Spleen (tissue), 13 donors: ENCODE measurements at places on chromosomes 2 and 18.

GRCh38 chr2:46276642-46277041 lies 20.6 kb upstream of the EPAS1 start:
- H3K27ac ChIP-seq: peak overlapping the region; percentile 82
- peaks cover 4% of the 10 kb centered on the region for H3K4me1 ChIP-seq
- no peaks in the 10 kb centered on the region for H3K36me3 ChIP-seq
- H3K4me3 ChIP-seq: no peak overlapping the region
- no peak for DNase-seq

DNA sequence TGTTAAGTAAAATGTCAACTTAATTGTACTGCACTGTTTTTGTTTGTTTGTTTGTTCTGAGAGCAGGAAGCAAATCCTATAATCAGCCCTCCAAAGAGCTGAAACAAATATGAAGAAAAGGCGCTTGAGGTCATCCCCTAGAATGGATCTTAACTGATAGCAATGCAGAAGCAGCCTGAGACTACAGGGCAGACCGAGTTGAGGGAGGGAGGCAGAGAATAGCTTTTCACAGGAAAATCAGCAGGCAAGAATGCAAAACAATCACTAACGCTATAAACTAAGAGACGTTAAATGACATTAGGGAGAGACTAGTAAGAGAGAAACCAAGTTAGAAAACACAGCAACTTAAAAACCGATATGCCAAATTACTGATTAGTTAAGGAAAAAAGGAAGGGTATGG lies 37.2 kb downstream of the GALNT1 start:
- no peaks in the 10 kb centered on the region for H3K27me3 ChIP-seq
- H3K27ac ChIP-seq: no peak overlapping the region
- H3K36me3 ChIP-seq: no peaks in the 10 kb centered on the region
- H3K4me3 ChIP-seq: no peak overlapping the region
- peaks cover 85% of the 10 kb centered on the region for H3K4me1 ChIP-seq

DNA sequence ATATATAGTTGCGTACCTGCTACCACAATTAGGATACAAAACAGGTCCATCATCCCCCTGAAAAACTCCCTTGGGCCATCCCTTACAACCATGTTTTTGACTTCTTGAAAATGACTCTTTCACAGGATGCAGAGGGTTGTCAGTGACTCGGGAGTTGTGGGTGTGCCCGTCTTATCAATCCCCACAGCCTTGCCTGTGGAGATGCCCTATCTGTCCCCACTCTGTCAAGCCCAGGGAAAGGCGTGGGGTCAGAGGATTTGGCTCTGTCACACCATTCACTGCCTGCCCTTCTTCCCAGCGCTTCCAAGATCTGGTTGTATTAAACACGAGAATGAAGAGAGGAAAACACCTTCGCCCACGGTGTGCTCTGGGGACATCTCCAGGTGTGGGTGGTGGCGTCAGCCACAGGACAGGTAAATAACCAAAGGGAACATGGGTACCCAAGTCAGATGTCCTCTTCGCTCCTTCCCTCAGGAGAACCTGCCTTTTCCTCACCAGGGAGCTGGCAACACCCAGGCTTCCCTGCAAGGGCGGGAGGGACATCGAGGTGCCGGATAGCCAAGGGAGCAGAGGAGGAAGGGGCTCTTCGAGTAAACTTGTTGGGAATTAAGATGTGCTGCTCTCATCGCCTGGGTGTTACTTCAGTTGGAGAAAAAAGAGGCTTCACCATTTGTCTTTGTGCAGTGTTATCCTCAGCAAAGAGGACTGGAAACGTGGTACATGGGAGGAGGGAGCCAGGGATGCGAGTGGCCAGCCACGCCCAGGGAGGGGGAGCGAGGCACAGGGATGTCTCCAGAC lies 100.3 kb downstream of the B3GNT2 start:
- no peak overlapping the region for H3K27ac ChIP-seq
- no peak for DNase-seq
- H3K4me3 ChIP-seq: no peak overlapping the region
- peaks cover 12% of the 10 kb centered on the region for H3K4me1 ChIP-seq
- no peaks in the 10 kb centered on the region for H3K36me3 ChIP-seq
- no peaks in the 10 kb centered on the region for H3K27me3 ChIP-seq

DNA sequence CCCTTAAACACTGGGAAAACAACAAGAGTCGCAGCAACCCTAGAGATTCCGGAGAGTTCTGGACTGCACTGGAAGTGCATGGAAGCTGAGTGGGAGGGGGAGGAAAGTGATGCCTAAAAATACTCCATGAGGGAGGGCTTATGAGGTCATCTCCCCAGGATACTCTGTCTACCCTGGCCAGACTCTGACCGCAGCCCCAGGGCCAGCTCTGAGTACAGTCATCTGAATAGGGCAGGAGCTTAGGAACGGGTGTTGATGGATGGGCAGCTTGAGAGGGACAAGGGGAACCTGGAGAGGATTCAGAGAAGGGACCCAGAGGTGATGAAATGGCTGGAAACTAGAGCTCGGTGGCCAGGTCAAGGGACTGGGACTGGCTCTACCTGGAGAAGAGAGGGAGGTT lies 79.3 kb upstream of the IGFBP5 start:
- H3K4me3 ChIP-seq: no peak overlapping the region
- no peaks in the 10 kb centered on the region for H3K4me1 ChIP-seq
- H3K36me3 ChIP-seq: no peaks in the 10 kb centered on the region
- no peak overlapping the region for H3K27ac ChIP-seq

- H3K4me3 ChIP-seq: no peak overlapping the region
- H3K27ac ChIP-seq: no peak overlapping the region
- peaks cover 3% of the 10 kb centered on the region for H3K4me1 ChIP-seq
- no peaks in the 10 kb centered on the region for H3K27me3 ChIP-seq
- no peaks in the 10 kb centered on the region for H3K36me3 ChIP-seq
- no peak for DNase-seq
Measured at GRCh38 chr2:164562666-164563065, 58.6 kb downstream of the GRB14 start.

- no peaks in the 10 kb centered on the region for H3K4me1 ChIP-seq
- DNase-seq: no peak
- H3K36me3 ChIP-seq: no peaks in the 10 kb centered on the region
- no peak overlapping the region for H3K27ac ChIP-seq
- H3K27me3 ChIP-seq: no peaks in the 10 kb centered on the region
Measured at GRCh38 chr2:183207110-183207509, 82.9 kb downstream of the NUP35 start.

DNA sequence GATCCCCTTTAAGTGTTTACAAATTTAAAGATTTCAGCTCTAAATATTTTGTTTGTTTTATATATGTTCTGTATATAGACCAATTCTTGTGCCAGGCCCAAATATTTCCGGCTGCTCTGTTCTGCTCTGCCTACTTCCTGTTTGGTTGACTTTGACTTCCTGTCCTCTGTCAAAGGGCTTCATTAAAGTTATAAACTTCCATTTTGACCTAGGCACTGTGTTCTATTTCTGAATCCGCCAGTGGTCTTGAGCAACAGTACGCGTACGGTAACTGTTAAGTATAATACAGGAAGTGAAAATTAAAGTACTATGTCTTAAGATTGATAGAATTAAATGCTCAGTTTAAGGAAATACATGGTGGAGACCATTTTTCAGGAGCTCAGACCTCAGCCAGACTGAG lies 13.5 kb upstream of the REL start:
- no peaks in the 10 kb centered on the region for H3K36me3 ChIP-seq
- H3K27me3 ChIP-seq: no peaks in the 10 kb centered on the region
- no peak overlapping the region for H3K4me3 ChIP-seq
- H3K4me1 ChIP-seq: peaks cover 22% of the 10 kb centered on the region

GRCh38 chr18:49127471-49128190 lies 176.9 kb upstream of the SMAD7 start:
- no peak for DNase-seq
- H3K27me3 ChIP-seq: no peaks in the 10 kb centered on the region
- H3K27ac ChIP-seq: no peak overlapping the region
- no peak overlapping the region for H3K4me3 ChIP-seq
- no peaks in the 10 kb centered on the region for H3K4me1 ChIP-seq

DNA sequence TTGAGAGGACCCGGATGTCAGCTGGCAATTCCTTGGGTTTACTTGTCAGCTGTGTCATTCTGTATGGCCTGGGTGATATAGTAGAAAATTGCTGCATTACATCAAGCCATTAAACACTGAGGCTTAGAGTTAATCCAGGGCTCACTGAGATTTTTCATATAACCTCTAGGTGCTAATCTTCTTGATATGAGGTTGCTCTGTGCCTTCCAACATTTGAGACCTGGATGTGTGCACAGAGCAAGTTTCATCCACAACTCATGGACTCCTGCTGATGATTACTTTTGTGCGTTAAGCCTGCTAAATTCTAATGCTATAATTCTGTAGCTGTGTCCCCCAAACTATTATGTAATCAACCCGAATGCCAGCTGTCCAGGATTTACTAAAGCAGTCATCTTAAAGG lies 178.4 kb upstream of the CDH20 start:
- DNase-seq: no peak
- no peaks in the 10 kb centered on the region for H3K27me3 ChIP-seq
- no peak overlapping the region for H3K27ac ChIP-seq
- no peaks in the 10 kb centered on the region for H3K36me3 ChIP-seq

GRCh38 chr18:65227970-65228369 lies 522.8 kb upstream of the CDH7 start:
- H3K36me3 ChIP-seq: no peaks in the 10 kb centered on the region
- no peak overlapping the region for H3K27ac ChIP-seq
- H3K4me1 ChIP-seq: no peaks in the 10 kb centered on the region
- H3K27me3 ChIP-seq: no peaks in the 10 kb centered on the region
- DNase-seq: no peak

DNA sequence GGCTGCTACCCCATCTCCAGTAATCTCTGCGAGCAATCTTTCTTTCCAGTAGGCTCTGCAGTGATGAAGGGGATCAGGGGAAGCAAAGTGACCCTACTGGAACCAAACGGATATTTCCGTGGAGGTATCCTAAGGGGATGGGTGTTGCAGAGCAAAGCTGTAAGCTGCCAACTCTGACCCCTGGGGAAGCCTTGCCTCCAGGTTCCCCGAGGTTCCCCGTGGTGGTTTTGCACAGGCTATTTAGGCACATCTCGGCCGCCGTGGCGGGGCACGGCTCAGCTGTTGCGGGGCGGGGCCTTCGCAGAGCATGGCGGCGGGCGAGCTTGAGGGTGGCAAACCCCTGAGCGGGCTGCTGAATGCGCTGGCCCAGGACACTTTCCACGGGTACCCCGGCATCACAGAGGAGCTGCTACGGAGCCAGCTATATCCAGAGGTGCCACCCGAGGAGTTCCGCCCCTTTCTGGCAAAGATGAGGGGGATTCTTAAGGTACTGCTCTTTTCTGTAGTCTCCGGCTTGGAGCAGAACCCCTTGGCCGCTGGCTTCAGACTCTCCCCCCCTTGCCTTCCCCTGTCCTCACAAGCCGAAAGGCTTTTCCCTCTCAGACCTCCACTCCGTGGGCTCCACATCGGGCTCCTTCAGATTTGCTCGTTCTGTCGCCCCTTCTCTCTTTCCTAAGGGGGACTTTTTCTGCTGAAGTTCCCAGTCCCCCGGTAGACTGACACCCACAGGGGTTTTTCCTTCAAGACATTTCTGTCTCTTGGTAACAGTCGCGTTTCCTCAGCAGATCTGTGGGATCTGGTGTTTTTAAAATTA lies at the start of gene COMMD1:
TSS of gene COMMD1 (plus strand) at position 303 of the 814 bp plus-strand sequence. CDS start at position 308, 5 bp downstream.
- H3K36me3 ChIP-seq: no peaks in the 10 kb centered on the region
- peak within 1 kb of the TSS; percentile 79 for H3K27ac ChIP-seq
- peaks cover 42% of the 10 kb centered on the region for H3K4me1 ChIP-seq

GRCh38 chr2:205687641-205687956 lies 5.3 kb downstream of the NRP2 start:
- no peak overlapping the region for H3K4me3 ChIP-seq
- H3K27me3 ChIP-seq: peaks cover 45% of the 10 kb centered on the region
- no peak overlapping the region for H3K27ac ChIP-seq
- no peak for DNase-seq
- no peaks in the 10 kb centered on the region for H3K36me3 ChIP-seq
- H3K4me1 ChIP-seq: peaks cover 63% of the 10 kb centered on the region

DNA sequence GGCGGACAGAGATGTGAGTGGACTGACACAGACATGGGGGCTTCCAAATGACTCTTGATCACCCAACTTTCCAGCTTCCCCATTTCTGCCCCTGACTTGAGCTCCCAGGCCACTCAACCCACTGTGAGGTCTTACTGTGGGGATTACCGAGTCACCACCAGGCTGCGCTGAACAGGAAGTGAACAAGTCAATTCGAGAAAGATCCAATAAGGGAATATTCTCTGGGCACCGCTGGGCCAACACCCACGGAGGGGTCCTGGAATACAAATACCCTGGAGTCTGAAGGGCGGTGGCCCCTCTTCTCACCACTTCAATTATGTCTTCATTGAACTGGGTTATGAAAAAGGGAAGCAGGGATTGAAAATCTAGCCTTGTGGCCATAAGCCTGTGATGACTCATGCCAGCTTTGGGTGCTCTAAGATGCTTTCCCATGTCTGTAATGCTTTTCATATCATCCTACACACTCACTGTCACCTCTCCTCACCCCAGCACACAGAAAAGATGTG lies 37.7 kb downstream of the BCL11A start:
- H3K27me3 ChIP-seq: no peaks in the 10 kb centered on the region
- no peaks in the 10 kb centered on the region for H3K36me3 ChIP-seq
- no peak overlapping the region for H3K4me3 ChIP-seq

DNA sequence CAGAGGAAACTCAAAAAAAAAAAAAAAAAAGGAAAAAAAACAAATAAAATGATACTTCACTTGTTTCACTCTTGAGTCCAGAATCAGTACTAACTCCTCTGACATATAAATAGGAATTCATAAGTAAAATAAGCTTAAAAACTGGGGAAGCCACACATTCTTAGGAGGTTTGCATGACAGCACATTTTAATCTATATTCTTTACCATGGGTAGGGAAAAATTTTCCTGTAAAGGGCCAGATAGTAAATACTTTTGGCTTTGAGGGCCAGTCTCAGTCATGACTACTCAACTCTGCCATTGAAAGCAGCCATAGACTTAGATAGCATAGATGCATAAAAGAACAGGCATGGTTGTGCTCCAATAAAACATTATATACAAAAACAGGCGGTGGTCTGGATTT lies 145.2 kb downstream of the BCL11A start:
- no peak overlapping the region for H3K27ac ChIP-seq
- no peak overlapping the region for H3K4me3 ChIP-seq
- H3K27me3 ChIP-seq: no peaks in the 10 kb centered on the region
- DNase-seq: no peak

DNA sequence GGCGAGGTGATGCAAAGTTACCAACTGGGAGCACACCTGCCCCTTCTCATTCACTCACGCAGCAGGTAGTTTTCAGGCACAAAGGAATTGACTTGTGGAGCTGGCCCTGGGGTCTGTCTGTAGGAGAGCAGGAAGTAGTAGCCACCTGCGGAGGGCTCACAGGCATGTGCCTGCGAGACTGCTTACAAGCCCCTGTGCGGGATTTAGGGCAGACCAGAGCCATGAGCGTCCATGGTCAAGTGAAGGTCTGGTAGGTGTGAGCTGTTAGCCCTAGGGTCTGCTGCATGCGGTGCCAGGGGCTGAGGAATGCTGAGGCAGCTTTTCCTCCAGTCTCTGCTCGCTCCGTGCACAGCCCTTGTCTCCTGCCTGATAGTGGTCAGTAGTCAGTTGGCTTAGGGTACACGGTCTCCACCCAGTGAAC lies 18.9 kb downstream of the INPP4A start:
- peak overlapping the region; percentile 80 for H3K27ac ChIP-seq
- no peak for DNase-seq
- peaks cover 72% of the 10 kb centered on the region for H3K4me1 ChIP-seq

- H3K36me3 ChIP-seq: no peaks in the 10 kb centered on the region
- no peak overlapping the region for H3K4me3 ChIP-seq
- H3K27me3 ChIP-seq: no peaks in the 10 kb centered on the region
- no peak overlapping the region for H3K27ac ChIP-seq
Measured at GRCh38 chr2:85522090-85522647, 16.8 kb upstream of the MAT2A start.

- no peaks in the 10 kb centered on the region for H3K27me3 ChIP-seq
- H3K4me3 ChIP-seq: no peak overlapping the region
- H3K27ac ChIP-seq: no peak overlapping the region
- H3K36me3 ChIP-seq: peaks cover 2% of the 10 kb centered on the region
Measured at GRCh38 chr18:42068030-42068429, 113.0 kb downstream of the PIK3C3 start.
